T-helper 22 cell (primary cell): ENCODE measurements at places on chromosomes 2 and 18.

GRCh38 chr2:118309257-118309945 lies 221.1 kb downstream of the INSIG2 start:
- no peak for DNase-seq

- no peak for DNase-seq
Measured at GRCh38 chr18:53952700-53953099, 271.8 kb downstream of the MBD2 start.

- no peak for DNase-seq
Measured at GRCh38 chr18:12857215-12857905, 26.7 kb downstream of the PTPN2 start.

DNA sequence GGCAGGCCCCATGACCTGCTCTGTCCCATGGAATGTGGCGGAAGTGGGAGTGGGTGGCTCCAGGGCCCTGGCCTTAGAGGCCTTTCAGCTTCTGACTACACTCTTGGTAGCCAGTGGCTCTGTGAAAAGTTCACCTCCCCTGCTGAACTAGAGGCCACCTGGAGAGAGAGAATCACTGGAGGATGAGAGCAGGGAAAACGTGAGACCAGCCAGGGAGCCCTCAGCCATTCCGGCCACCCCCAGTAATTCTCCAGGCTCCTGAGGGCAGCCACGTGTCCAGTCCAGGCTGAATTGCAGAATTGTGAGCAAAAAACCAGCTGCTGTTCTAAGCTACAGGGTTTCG lies 10.5 kb downstream of the COLEC12 start:
- no peak for DNase-seq

DNA sequence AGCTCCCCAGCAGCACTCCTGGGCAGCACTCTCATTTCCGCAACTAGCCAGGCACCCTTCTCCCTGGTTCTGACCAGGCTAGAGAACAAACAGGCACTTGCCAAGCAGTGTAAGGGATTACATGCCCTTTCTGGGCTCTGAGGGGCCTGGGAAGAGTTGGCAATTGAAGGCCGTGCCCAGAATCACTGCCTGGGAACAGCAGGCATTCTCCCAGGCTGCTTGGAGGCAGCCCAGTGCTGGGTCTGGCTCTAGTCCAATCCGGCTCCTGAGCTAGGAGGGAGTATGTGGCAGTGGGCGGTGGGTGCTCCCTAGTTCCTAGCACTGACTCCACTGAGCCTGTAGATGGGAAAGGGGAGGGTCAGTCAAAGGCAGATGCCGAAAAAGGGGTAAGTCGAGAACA lies 34.1 kb upstream of the SP3 start:
- no peak for DNase-seq

- DNase-seq = no peak
Measured at GRCh38 chr2:101751276-101751815, 53.8 kb downstream of the MAP4K4 start.

GRCh38 chr18:56146565-56146964 lies 491.8 kb downstream of the TXNL1 start:
- DNase-seq = no peak

GRCh38 chr2:120253021-120253882 lies 600 bp downstream of the RALB start:
- no peak for DNase-seq

- no peak for DNase-seq
Measured at GRCh38 chr2:105455488-105456003, 56.7 kb upstream of the FHL2 start.

DNA sequence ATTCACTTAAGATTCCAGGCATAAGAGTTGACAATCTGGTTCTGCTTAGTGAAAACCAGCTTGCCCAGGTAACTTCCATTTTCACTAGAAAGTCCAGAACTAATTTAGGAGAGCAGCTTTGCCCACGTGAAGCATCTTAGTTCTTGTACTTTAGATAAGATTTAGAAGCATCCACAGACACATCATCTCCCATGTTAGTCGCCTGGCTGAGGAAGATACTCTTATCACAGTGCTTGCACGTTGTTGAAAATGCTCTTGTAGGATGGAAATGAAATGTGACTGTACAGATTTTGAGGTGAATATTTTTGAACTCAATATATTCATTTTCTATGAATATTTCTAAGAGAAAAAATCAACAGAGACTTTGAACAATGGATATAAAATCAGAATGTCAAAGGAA lies 159.7 kb downstream of the SOCS6 start:
- DNase-seq = no peak

GRCh38 chr18:10006311-10006893 lies 92.6 kb downstream of the VAPA start:
- DNase-seq = no peak

- no peak for DNase-seq
Measured at GRCh38 chr2:134254824-134255223, 952 bp downstream of the MGAT5 start.

GRCh38 chr18:24094561-24094960 lies 44.3 kb upstream of the CABYR start:
- DNase-seq = no peak

GRCh38 chr2:240624011-240624949 lies 1.0 kb upstream of the GPR35 start:
- no peak for DNase-seq

DNA sequence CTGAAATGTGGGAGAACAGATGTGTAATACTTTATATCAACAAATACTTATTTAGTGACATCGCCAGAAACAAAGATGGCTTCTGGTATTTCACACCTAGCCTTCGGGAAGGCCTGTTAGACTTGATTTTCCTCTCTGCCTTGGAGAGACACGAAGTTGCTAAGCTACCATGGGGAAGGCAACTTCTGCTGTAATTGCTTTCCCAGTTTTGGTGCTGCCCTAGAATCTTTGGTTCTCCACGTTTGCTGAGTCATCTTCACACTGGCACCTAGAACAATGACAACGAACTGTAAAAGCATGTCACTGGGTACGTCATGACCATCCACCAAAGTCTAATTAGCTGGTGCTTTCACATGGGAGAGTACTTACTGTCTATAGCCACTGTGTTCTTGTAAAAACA lies 58.7 kb upstream of the ACTR3 start:
- no peak for DNase-seq

DNA sequence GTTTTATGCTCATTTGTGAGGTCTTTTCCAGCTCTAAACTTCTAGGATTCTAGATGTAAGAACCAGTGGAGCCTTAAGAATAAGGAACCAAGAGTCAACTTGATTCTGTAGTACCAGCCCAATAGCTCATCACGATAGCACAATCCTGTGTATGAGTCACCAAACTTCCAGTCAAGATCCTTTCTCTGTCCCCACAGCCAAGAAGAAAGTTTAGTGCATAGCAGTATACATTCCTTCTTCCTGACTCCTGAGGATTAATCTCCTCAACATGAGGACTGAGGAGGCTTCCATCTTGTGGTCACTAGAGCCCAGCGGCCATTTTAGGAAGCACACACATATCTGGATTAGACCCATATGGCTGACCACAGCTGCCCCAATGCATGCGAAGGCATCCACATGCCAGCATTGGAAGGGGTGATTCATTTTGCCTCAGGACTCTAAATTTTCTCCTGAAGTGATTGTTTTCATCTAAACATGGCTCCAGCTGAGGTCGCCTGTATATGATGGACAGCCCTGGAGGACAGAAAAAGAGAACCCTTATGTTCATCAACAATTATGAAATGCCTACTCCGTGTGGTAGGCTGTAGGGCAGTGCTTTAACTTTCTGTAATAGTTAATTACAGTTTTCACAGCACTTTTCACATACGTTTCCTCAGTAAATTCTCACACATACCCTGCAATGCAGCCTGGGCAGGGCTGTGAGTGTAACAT lies 53.5 kb downstream of the RASGRP3 start:
- DNase-seq = no peak

- DNase-seq = no peak
Measured at GRCh38 chr2:95345563-95346230, 48.5 kb downstream of the KCNIP3 start.

- no peak for DNase-seq
Measured at GRCh38 chr2:53697092-53697491, 70.5 kb upstream of the CHAC2 start.
